ENCODE measurements at places on chromosomes 7 and 10.

DNA sequence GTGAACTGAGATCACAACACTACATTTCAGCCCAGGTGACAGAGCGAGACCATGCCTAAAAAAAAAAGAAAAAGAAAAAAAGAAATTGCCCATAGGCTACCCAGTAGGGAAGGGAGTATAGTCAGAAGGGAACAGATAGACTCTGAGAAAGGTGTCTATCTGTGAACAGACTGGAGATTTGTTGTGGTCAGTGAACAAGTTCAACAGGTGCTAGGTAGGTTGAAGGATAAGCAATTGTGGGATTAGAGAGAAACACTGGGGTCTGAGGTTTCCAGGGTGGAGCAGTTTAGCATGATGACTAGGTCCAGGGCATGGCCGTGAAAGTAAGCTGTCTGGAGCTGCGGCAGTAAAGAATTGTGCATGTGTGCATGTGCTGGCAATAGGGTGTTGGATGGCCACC is 6.9 kb downstream of the LRGUK start:
- no peak for DNase-seq

GRCh38 chr7:77383333-77383740 is 32.8 kb downstream of the GSAP start:
- no peak for DNase-seq

- DNase-seq, result no peak
Observed at GRCh38 chr7:113076703-113077102, 9.9 kb downstream of the GPR85 start.

DNA sequence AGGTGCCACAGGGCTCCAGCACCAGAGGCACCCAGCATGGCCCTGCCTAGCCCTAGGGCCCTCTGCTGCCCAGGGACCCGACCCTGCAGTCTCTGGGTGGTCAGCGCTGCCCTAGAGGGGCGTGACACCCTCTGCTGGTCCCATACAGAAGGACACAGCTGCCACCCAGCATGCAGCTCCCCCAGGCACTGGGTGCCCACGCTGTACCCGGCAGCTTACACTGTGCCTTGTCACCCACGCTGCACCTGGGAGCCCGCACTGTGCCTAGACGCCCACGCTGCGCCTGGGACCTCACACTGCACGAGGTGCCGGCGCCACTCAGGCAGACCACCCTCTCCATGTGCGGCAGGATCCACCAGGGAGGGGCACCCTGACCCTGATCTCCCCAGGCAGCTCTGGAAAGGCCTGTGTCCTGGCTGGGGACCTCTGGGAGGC is 55.2 kb downstream of the PWWP2B start:
- no peak for DNase-seq

DNA sequence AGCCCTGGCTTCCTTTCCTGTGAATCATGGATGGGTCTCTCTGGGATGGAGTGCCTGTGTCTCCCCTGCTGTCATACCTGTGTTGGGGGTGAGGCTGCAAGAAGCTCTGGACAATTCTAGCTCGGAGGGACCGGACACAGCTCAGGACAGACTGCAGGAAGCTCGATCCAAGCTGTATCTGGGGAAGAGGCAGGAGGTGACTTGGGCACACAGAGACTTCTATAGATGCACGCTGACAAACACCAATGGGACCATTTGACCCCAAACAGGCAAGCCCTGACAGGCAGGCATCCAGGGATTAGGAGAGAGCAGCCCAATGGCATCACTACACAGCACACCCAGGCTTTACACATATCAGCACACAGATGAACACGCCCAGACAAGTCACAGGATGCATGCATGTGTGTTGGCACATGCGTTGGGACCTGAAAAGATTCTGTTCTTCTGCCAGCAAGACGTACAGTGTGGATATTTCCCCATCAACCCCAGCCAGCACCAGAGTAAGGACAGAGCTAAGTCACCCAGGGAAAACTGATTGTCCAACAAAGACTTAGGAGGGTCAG is 4.5 kb downstream of the LLCFC1 start:
- DNase-seq, result no peak

- no peak for DNase-seq
Observed at GRCh38 chr7:111282626-111283025, 191.7 kb downstream of the LRRN3 start.

GRCh38 chr10:89458784-89459183 is 44.4 kb downstream of the IFIT5 start:
- no peak for DNase-seq

- no peak for DNase-seq
Observed at GRCh38 chr7:135723411-135723810, 4.6 kb downstream of the SLC13A4 start.
